ENCODE measurements at places on chromosomes 6 and 20.

DNA sequence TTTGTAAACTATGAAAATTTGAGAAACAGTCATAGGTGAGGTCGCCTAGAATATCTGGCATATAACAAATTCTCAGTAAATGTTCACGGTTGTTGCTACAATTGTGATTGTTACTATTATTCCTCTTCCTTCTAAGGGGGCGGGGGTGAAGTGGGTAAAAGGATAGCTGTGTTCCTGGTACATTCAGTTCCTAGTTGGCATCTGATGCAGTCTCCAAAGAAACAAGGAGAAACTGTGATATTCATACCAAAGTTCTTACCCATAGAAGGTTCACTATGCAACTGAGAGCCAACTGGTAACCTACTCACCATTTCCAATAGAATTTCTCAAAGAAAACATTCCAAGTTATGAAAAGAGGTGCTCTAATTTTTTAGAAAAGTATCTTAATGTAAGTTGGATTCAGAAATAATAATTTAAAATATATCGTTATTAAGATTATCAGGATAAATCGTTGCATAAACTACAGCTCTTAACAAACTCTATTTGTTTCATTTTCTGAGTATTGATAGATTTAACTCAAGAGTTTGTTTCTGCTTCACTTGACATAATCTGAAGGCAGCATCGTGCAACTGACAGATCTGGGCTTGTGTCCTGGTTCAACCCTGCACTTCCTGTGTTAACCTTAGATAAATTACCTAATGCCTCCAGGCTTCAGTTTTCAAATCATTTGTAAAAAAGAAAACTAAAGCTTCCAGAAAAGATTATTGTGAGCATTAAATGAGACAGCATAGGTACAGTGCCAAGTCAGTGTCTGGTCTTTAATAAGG, 13.3 kb upstream of the MAP7 start:
- DNase-seq, result no peak

GRCh38 chr6:83558975-83559374, 46.6 kb downstream of the PRSS35 start:
- DNase-seq, result no peak

DNA sequence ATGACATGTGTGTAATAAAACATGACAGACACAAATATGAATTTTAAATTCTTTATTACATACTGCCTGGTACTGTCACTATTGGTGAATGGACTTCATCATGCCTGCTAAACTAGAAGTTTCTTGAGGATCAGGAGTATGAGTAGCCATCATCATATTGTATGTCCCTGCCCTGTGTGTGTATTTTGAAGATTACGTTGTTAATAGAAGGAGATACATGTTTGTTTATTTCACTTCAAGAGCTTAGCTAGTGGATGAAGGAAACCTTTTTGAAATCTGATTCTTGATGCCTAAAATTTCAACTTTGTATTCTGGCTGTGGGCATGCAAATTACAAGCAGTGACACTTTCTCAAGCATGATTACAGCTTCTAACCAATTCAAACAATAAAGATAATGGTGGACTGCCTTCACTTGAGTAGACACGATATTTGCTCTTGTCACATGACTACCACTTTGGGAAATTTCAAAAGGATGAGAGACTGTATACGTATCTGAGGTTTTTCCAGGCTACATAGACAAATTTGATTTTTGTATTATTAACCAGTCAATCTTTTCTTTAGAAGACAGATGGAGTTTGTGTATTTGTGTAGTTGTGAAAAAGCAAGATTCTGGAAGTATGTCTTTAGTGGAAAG, 3.5 kb downstream of the TBPL1 start:
- DNase-seq, result peak; percentile 42

GRCh38 chr6:68502946-68503345, 132.1 kb upstream of the ADGRB3 start:
- no peak for DNase-seq

DNA sequence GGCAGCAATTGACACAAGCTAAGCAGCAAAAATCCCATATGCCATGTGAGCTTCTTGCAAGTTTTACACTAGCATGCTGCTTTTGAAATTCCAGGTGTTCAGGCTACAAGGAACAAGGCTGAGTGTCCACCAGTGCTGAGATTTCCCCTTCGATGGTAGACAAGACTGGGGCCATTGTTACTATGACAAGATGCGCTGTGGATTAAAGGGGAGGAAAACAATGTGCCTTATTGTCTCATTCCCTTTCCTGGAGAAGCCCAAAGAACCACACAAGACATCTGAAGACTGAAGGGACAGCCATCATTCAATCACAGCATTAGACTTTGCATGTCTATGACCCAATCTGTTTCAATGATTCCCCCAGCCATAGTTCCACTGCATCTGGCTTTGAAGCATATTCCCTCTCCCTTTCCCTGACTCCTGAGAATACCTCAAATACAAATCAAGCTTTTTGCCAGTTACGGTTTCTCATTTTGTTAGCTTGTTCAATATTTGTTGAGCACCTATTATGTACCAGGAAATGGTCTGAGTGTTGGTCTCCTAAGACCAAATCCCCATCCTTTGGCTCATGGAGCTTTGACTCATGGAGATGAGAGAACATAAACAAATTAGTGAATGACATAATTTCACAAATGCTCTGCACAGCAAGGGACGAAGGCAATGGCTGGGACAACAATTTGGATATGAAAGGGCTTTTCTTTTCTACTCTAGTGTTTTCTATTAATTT, 23.4 kb upstream of the SCGN start:
- DNase-seq, result peak; percentile 96

- DNase-seq, result no peak
Measured at GRCh38 chr20:40997116-40997515, 31.5 kb upstream of the TOP1 start.

DNA sequence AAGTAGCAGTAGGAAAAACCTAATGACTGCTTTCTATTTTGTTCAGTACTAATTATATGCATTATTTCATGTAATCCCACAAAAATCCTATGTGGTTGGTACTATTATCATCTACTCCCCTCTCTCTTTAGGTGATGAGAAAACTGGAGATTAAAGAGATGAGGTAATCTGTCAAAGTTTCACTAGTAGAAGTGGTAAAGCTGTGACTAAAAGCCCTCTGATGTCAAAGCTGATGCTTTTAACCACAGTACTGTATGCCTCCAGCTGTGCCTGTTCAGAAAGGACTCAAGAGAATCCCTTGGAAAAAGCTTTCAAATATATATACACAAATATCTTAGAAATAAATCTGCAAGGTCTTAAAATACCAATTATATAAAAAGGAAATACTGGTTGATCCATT, 38.0 kb downstream of the PHIP start:
- no peak for DNase-seq

DNA sequence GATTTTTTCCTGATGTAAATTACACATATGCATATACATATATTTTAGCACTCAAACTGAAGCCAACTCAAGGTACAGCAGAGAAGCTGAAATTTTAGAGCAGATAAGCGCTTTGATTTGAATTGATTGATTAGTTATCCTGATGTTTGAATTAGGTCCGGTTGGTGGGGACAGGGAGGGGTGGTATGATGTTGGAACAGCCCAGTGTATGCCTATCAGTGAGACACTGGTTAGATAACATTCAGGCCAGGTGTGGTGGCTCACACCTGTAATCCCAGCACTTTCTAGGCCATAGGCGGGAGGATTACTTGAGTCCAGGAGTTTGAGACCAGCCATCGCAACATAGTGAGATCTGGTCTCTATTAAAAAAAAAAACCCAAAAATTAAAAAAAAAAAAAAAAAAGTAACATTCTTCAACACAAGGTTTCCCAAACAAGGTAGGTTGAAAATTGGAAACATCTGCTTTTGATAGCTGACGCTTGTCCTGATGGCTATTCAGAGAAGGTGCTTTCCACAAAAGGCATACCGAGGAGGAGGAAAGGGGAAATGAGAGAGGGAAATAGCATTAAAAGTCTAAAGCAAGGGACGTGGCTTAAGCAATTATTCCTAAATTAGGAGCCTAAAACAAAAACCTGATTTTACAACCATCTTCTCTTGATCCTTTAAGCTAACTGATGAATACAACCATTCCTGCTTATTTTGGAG, 288.4 kb upstream of the JARID2 start:
- DNase-seq, result no peak

DNA sequence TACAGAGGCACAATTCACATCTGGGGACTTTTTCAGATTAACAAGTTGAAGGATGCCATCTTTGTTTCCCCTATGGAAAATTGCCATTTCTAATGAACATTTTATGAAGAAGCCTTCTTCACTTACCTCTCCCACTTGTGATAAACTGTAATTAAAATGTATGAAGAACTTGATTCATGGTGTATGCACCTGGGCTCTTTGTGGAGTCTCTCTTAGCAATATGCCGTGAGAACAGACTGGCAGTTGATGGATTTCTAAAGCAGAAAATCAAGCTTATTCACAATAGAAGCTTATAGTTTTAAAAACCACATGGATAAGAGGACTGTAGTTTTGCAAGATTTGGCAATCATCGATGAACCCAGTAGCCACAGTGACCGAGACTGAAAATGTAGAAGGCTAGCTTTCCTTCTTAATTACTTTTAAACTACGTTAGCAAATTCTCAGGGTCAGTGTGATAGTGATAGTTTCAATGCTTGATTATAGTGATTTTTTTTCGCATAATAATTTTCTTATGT, 270.6 kb downstream of the PRL start:
- DNase-seq, result no peak

DNA sequence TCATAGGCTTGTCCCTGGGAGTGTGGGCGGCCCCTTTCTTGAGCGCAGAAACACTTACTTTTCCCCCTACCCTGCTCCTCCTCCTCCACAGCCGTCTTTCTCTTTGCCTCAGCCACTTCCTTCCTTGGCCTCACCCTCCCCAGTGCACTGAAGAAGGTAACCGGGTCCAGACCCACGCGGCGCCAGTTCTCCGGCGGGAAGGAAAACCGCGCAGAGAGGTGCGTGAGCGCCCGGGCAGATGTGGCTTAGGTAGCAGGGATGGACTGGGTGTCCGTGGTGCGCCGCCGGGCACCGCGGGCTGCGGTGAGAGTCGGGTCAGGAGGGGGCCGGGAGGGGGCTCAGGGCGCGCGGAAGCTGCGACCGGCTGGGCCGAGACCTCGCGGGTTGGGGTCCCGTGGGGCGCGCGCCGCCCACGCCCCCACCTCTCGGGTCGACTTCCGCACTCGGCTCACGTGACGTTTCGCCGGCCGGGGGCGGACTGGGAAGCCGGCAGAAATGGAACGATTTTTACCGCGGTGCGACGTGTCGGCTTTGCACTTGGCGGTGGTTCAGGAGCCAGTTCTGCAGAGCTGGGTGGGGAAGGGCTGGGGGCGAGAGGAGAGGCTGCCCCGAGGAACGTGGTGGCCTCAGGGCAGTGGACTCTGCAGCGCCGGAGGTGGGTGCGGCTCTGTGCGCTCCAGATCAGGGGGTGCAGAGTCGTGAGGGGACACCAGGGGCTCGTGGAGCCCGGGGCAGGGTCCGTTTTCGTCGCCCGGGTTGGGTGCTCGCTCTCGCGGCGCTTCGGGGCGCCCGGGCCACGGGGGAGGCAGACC, at the start of gene ABRACL:
TSS of gene ABRACL (plus strand) at position 88 of the 812 bp plus-strand sequence. CDS start 5,416 bp downstream, outside the sequence.
- DNase-seq, result no peak

DNA sequence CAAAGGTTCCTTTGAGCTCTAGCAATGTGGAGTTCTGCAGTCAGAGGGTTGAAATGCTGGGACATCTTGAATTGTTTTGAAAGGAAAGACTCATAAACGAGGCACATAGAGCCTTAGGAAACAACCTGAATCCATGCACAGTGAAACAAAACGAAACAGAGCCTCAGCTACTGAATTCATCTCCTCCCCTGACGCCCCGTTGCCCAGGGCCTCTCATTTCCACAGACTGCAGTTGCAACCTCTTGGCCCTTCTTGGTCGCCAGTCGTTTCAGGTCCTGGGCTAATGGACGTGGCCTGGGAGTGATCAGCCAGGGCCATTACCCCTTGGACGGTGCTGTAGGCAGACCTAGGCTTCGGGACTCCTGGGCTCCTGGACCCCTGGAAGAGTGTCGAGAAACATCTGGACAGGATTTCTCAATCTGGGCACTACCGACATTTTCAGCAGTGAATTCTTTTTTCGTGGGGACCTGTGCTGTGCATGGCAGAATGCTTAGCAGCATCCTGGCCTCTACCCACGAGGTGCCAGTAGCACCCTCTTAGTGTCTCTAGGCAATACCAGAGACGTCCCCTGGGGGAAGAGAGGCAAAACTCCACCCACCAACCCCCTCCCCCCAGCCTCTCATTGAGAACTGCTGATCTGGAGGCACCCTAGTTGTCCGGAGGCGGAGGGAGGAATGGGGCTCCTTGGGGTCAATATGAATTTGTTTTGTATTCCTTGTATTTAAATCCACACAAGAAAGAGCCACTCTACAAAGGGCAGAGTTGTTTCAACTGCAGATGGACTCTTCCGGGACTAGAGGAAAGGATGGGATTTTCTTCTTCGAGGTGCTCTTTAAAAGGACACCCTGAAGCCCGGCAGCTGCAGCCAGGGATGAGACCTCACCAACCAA, 50.2 kb downstream of the TMEM242 start:
- no peak for DNase-seq

- DNase-seq, result no peak
Measured at GRCh38 chr20:43721429-43722152, 5.2 kb downstream of the GTSF1L start.

DNA sequence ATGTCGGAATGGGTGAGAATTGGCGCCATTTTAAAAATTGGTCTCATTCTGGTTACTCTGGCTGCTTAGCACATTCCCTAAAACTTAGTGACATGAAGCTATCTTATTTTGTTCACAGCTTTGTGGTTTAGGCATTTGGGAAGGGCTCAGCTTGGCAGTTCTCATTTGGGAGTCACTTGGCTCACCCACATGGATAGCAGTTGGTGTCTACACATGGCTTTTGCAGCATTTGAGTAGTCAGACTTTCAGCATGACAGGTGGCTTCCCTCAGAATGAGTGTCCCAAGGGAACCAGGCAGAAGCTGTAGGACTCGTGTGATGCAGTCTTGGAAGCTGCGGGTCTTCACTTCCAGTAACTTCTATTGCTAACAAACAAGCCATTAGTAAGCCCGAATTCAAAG, 64.6 kb downstream of the UST start:
- no peak for DNase-seq

GRCh38 chr20:11403711-11404110, 514.0 kb upstream of the BTBD3 start:
- DNase-seq, result no peak

DNA sequence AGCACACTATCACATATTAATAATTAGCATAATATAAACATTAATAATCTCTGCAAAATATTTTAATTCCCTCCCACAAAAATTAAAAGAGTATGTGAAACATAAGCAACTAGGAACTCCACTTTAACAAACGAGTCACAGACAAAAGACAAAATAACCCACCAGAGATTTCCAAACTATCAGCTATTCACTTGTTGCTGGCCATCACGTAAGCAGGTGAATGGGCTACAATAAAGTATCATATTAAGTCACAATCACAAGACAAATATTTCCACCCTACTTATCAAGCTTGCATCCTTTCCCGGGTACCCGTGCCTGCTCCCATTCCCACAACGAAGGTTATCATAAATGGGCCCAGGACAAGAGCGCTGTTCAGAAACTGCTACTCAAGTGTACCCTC, 2.5 kb downstream of the HDAC2 start:
- no peak for DNase-seq

GRCh38 chr6:117025310-117025709, 148.3 kb downstream of the RFX6 start:
- no peak for DNase-seq

All from NCI-H748 treated with DMSO at 0.1 percent for 48 hours (cell line).